HTR-8/SVneo (cell line): ENCODE measurements at places on chromosomes 5 and 9.
A peak's percentile ranks its signal among the peaks of the same experiment; 100 is the strongest.

- no peak for DNase-seq
These were observed 1.6 kb downstream of the IFNA2 start for GRCh38 chr9:21383627-21384026.

DNA sequence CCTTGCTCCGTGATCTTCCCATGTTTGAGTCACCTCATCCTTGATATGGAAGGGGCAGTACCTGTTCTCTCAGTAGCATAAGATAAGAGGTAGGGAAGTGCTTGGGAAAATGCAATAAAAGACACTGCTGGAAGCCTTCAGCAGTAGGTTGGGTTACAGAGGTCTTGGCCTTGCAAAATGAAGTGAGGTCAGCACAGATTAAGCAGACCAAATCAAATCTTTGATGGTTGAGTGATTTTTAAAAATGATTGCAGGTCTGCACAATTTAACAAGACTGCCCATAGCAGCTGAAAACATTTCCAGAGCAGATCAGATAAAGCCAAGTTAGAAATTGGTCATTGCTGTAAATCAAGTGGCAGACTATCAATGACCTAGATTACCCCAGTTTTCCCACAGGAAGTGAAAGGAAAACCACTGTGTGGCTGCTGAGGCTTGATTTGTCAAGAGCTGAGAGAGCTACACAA lies 32.9 kb downstream of the PALM2AKAP2 start:
- no peak for DNase-seq

DNA sequence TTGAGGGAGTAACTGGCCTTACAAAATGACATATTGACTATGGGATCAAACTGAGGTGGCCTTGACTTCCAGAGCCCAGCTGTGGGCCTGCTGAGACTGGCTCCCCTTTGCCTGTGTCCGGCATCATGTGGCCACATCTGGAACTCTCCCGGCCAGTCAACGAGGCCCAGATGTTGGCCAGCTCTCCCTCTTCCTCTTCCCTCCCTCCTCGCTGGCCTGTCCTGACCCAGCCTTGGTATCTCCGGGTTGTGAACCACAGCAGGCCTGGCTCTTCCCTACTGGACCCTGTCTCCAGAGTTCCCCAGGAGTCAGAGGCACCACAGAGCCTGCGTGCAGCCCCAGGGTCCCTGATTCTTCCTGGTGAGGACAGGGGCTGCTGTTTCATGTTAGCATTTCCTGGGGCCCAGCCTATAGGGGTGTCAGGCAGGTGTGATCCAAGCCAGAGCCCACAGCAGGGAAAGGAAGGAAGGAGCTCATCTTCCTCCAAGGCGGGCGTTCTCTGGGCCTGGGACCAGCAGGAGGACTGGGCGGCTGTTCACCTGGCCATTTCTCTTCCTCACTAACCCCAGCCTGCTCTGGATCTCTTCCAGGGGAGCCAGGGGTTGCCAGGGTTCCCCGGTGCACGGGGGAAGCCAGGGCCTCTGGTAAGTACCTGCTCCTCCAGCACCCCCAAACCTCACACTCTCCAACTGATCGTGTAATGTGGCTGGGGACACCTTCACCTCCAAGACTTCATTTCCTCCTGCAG lies 81.2 kb downstream of the COL27A1 start:
- DNase-seq, result no peak

DNA sequence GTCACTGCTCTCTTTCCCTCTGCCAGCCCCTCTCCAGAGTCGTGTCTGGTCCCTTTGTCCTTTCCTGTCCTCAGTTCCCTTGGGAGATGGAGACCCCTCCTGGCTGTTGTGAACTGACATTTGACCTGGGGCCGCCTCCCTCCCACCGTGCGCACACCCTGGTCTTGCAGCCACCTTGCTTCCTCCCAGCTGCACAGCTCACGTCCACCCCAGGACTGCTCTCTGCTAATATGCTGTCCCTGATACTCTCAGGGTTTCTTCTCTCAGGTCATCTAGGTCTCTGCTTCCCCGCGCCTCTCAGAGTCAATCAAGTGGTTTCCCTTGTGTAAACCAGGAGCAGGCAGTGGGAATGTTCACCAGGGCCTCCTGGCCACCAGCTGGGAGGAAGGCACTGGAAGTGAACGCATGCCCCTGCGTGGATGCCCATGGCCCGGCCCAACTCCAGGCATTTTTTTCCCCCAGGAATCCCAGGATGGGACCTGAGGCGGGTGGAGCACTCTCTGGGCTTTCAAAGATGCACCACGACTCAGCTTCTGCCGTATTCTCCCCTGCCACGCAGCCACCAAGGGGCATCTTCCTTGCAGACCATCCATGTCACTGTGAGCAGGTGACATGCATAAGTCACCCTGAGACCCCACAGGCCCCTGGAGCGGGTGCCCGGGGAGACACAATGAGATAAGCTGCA lies 142.4 kb downstream of the OLFM1 start:
- no peak for DNase-seq

DNA sequence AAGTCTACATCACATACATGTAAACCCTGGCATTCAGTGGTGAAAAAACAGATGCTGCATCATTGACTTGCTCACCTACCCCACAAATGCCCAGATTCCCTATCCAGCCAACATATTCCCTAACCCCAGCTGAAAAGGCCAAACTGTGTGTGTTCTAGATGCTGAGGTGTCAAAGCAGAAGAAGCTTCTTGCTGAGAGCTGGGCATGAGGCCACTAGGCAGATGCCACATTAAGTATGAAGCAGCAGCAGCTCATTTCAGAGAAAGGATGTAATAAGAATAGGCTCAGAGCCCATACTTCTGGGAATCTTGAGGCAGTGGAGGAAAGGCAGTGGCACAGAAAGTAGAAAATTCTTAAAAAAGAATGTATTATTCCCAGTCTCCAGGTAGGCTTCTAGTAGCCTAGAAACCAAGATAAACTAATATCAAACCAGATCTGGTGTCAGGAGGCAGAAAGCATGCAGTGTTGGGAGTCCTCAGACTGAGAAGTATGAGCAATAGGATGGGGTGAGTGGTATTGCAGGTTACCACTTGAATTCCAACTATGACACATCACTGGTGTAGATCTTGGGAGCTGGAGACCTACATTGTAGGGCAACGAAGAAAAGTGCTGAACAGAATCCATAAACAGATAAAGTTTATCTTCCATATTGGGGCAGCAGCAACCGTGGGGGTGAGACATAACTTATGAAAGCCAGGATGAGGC lies 71.9 kb upstream of the GRHPR start:
- no peak for DNase-seq

GRCh38 chr5:136682986-136683385 lies 317.6 kb upstream of the TRPC7 start:
- no peak for DNase-seq

DNA sequence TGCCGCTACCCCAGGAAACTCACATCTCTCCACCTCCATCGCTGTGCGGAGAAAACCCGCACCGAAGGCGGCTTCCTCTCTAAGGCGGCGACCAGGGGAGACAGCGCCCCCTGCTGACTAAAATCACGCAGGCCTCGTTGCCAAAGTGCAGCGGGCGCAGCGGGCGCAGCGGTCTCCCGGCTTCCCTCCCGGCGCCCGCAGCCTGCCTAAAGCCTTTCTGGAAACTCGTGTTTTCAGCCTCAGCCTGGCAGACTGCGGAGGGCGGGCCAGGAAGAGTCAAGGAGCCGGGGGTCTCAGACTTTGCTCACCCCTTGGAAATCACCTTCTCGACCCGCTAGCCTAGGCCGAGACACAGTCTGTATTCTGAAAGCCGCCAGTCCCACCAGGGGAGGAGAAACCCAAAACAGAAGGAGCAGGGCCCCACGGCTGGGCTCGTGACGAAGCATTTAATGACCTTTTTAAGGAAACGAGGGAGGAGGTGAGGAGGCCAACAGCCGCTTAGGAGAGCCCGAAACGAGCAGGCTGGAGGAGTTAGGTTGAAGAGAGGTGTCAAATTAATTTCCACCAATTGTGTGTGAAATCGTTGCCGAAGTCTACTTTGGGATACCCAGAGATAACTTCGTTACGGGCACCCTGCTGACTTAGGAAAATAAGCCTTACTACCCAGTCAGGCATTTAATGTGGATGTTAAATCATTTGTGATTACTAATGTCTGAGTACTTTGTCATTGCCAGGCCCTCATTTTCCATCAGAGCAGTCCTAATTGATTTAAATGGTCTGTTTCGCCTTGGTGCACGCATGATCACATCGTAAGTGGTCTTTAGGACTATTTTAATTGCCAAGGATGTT lies 7.3 kb upstream of the FOXB2 start:
- no peak for DNase-seq

GRCh38 chr9:121815084-121815483 lies 163.7 kb downstream of the DAB2IP start:
- DNase-seq, result no peak

- DNase-seq, result peak; percentile 2
These were observed 89.3 kb downstream of the MACIR start for GRCh38 chr5:103347716-103348423.

GRCh38 chr5:156031181-156031580 lies 295.8 kb upstream of the SGCD start:
- DNase-seq, result no peak

GRCh38 chr5:180202939-180203573 lies 6.0 kb downstream of the RASGEF1C start:
- DNase-seq, result no peak

GRCh38 chr5:81006947-81007636 lies 46.9 kb downstream of the RASGRF2 start:
- DNase-seq, result no peak

DNA sequence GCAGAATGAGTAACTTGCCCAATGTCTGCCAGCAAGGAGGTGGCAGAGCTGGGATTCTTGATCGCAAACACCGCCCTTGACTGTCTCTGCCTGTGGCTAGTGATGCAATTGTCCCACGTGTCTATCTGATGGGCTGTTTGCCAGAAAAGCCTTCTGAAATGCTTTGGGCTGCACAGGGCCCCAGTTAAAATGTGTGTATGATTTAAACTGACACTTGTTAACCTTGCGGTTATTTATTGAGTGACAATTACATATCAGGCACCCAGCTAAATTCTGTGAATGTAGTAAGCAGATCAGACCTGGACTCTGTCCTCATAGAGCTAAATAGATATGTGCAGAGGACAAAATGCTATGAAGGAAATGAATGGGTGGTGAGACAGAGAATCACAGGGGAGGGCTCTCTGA lies 11.6 kb upstream of the IL12B start:
- DNase-seq, result peak; percentile 71
